Gastrocnemius medialis (tissue), 4 donors: ENCODE measurements at places on chromosomes 12 and 14.

- H3K4me1 ChIP-seq: peaks cover 4% of the 10 kb centered on the region
- H3K27ac ChIP-seq: no peak overlapping the region
- H3K27me3 ChIP-seq: no peaks in the 10 kb centered on the region
- peak; percentile 68 for DNase-seq
- no peak overlapping the region for H3K4me3 ChIP-seq
Observed at GRCh38 chr12:125053821-125054220, 11.4 kb upstream of the AACS start.

- no peak overlapping the region for H3K4me3 ChIP-seq
- H3K27me3 ChIP-seq: no peaks in the 10 kb centered on the region
- no peak overlapping the region for H3K27ac ChIP-seq
- peaks cover 14% of the 10 kb centered on the region for H3K36me3 ChIP-seq
- DNase-seq: no peak
Observed at GRCh38 chr14:21398901-21399300, 15.1 kb upstream of the SUPT16H start.

DNA sequence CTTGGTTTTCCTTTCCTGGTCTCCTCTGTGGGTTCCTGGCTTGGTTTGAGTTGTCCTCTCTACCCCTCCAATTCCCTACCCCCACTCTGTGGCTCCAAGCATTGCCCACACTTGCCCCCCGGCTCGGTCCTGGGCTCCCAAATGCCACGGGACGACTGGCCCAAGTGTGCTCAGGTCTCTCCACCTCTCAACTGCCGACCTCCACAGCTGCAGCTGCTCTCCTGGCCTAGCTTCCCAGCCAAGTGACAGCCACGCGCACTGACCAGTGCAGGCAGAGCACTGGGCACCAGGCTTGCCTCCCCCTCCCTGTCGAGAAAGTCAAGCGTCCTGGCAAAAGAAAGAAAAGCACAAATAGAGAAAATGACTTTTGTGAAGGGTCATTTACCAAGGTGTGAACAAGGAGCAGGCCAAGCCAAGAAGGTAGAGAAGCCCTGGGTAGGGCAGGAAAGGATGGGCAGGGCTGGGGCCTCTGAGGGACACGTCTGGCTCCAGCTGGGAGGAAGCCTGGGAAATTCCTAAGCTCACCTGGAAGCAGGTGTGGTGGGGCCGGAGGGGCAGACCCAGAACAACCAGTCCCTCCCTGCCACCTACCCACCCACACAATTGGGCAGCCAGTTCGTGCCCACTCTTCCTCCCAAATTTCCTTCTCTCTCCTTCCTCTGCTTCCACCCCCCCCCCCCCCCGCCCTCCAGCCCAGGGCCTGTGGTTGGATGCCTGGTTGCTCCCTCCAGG, 1.8 kb upstream of the CEP170B start:
- H3K27me3 ChIP-seq: peaks cover 13% of the 10 kb centered on the region
- no peaks in the 10 kb centered on the region for H3K36me3 ChIP-seq
- peaks cover 17% of the 10 kb centered on the region for H3K4me1 ChIP-seq
- no peak overlapping the region for H3K4me3 ChIP-seq

DNA sequence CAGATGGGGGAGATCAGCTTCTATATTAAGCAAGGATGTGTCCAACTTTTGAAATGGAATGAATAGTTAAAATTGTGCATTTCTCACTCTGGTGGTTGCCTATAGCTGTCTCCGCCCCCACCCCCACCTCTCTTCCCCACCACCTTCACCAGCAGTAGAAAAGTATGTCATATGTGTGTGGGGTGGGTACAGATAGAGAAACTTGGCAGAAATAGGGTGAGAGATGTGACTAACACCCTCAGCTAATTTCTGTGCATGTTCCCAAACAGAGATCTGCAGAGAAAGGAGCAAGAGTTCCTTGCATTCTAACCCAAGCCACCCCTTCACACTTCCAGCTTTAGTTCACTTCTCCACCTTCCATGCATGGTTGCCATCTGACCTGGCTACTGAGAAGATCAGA, 980.1 kb downstream of the NRXN3 start:
- no peaks in the 10 kb centered on the region for H3K36me3 ChIP-seq
- no peak overlapping the region for H3K27ac ChIP-seq
- no peak for DNase-seq
- no peak overlapping the region for H3K4me3 ChIP-seq

GRCh38 chr12:95874452-95874851, 15.7 kb downstream of the SNRPF start:
- no peaks in the 10 kb centered on the region for H3K27me3 ChIP-seq
- H3K27ac ChIP-seq: no peak overlapping the region
- no peaks in the 10 kb centered on the region for H3K36me3 ChIP-seq
- no peak for DNase-seq

DNA sequence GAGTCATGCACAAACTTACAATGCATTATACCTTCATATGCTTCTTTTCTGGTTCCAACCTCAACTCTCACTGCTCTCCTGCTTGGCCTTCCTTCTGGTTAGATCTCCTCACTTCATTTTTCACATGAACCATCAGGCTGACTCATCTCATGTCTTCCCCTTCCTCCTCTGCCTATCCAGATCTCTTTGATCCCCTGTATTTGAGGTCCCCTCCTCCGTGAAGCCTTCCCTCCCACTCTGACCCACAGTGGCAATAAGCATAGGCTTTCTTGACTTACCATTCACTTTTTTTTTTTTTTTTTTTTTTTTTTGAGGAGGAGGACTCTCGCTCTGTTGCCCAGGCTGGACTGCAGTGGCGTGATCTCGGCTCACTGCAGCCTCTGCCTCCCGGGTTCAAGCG, 14.7 kb upstream of the ASIC1 start:
- no peaks in the 10 kb centered on the region for H3K4me1 ChIP-seq
- H3K27ac ChIP-seq: no peak overlapping the region
- no peak overlapping the region for H3K4me3 ChIP-seq
- no peak for DNase-seq
- H3K36me3 ChIP-seq: no peaks in the 10 kb centered on the region

DNA sequence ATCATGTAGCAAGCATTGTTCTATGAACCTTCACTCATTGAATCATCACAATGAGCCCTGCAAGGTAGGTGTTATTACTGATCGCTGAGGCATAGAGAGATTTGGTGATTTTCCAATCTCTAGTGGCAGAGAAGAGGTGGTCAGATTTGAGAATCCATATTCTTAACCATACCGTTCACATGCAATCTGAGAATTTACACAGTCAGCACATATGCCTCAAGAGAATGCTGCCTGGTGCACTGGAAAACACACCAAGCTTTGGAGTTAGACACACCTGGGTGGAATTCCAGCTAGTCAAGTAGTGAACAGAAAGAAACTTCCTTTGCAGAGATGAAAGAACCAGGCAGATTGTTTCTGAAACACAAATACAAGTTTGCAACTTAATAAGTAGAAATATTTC, 94.1 kb downstream of the LGR5 start:
- no peaks in the 10 kb centered on the region for H3K4me1 ChIP-seq
- no peaks in the 10 kb centered on the region for H3K27me3 ChIP-seq
- no peak for DNase-seq
- no peak overlapping the region for H3K4me3 ChIP-seq

GRCh38 chr14:50060871-50061663, 55.3 kb downstream of the VCPKMT start:
- peaks cover 7% of the 10 kb centered on the region for H3K4me1 ChIP-seq
- no peaks in the 10 kb centered on the region for H3K27me3 ChIP-seq
- H3K4me3 ChIP-seq: no peak overlapping the region
- H3K36me3 ChIP-seq: no peaks in the 10 kb centered on the region
- H3K27ac ChIP-seq: peak overlapping the region; percentile 34

DNA sequence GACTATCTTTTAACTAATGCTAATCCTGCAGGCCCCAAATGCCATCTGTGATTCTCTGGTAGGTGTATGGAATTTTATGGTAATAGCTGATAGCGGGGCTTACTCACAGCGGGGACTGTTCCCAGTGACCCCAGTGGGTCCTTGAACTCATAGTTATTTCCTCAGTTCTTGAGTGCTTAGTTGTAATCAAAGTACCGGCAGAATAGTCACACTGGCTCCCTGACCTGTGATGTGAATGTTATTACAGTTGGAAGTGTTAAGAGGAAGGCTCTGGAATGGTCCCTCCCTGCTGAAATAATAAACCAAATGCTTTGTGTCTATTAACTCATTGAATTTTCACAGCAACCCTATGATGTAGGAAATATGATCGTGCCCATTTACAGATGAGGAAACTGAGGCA, 78.3 kb downstream of the NDUFA12 start:
- H3K36me3 ChIP-seq: no peaks in the 10 kb centered on the region
- no peaks in the 10 kb centered on the region for H3K4me1 ChIP-seq
- no peak for DNase-seq
- no peaks in the 10 kb centered on the region for H3K27me3 ChIP-seq
- H3K4me3 ChIP-seq: no peak overlapping the region
- no peak overlapping the region for H3K27ac ChIP-seq
